ENCODE measurements at places on chromosomes 2 and 18.

GRCh38 chr2:18988631-18989232 is 369.7 kb downstream of the OSR1 start:
- no peak for DNase-seq

DNA sequence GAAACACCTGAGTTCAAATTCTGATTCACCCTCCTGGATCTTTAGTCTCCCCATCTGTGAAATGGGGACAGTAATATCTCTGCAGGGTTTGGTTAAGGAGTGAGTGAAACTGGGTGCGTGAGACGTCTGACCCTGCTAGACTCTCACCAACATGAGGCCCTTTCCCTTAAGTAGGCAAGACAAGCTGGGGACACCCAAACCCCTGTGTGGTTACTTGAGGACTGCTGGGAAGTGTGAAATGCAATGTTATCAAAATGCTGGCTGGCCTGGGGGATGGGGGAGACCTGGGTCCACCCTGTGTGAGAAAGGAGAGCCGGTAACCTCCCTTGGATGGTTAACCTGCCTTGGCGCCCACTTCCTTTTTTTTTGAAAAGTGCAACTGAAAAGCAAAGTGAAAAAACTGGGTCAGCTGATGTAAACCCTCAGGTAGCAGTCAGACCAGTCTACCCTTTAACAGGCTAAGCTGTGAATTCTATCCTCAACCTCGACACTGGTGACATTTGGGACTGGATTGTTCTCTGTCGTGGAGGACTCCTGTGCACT is 82.3 kb downstream of the INPP5D start:
- no peak for DNase-seq

DNA sequence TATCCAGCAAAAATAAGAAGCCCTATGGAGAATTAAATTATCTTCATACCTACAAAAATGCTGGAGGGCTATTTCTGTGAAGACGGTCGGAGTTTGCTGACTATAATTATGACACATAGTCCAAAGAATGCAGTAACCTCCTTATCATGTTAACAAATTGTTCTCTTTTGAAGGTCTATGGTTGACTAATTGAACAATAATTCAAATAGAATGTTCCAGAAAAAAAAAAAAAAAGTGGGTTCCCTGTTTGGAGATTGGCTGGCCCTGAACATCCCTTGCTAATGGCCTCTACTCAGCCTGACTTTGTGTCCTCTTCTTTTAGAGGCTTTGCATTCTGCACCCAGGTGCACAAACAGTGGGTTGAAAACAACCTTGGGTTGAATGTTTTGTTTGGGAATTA is 82.8 kb upstream of the CCBE1 start:
- DNase-seq, result no peak

DNA sequence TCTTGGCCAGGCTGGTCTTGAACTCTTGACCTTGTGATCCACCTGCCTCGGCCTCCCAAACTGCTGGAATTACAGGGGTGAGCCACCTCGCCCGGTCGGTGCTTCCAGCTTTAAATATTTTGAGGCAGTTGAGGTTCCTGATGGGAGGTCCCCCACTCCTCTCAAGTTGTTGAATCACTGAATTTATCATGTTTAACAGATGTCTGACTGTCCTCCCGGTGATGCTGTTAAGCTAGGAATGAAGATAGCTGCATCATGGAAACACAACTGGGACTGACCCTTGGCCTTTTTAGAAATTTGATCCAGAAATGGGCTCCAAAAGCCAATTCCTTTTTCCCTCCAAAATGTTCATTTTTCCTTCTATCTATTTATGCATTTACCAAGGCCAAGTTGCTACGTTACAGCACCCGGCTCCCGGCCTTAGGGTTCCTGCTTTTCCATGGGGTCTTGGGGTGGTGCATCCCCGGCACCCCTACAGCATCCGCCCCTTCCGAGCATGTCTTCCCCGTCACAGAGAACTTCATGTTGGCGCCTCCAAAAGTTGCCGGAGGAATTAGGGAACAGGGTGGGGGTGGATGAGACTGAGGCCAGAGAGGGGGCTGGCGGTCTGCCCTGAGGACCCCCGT is 43.9 kb downstream of the PAX8 start:
- DNase-seq, result peak; percentile 47

DNA sequence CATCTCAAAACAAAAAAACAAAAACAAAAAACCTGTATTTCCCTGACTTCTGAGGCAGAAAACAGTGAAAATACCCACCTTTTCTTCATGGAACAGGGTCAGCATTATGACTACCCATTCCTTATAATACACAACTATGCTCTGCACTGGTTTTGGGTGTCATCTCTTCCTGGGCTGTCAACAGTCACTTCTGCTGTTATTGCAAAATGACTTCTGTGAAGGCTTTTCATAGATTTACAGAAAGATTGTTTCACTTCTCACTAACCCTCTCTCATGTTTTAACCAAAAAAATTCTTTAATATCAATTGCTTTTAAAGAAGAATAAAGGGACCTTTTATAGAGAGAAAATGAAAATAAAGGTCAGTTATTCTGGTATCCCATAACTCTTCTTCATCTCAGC is 26.5 kb upstream of the PIK3C3 start:
- DNase-seq, result no peak

- DNase-seq, result no peak
These were observed 50.1 kb downstream of the PPM1B start for GRCh38 chr2:44218771-44219170.

GRCh38 chr2:202408546-202409140 is 32.5 kb downstream of the BMPR2 start:
- DNase-seq, result no peak

GRCh38 chr2:481388-481787 is 193.5 kb upstream of the ALKAL2 start:
- no peak for DNase-seq

DNA sequence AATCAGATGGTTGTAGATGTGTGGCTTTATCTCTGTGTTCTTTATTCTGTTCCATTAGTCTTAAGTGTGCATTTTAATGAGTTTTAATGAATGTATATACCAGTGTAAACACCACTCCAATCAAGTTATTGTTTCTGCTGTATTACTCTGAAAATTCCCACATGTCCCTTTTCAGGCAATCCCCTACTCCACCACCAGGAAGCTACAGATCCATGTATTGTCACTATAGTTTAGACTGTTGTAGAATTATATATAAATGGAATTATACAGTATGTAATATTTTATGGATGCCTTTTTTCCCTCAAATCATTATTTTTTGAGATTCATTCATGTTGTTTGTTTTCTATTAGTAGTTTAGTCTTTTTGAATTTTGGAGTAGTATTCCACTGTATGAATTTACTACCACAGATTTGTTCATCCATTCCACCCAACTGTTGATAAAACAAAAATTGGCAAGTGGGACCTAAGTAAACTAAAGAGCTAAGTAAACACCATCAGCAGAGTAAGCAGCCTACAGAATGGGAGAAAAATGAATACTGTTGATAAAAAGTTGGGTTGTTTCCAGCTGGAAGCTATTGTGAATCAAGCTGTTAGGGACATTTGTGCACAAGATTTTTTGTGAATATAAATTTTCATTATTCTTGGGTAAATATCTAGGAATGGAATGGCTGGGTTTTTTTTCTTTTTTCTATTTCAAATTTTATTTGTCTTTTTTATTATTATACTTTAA is 262.0 kb downstream of the CAMKMT start:
- DNase-seq, result no peak

- no peak for DNase-seq
These were observed 426.7 kb upstream of the MYT1L start for GRCh38 chr2:2757764-2758163.

DNA sequence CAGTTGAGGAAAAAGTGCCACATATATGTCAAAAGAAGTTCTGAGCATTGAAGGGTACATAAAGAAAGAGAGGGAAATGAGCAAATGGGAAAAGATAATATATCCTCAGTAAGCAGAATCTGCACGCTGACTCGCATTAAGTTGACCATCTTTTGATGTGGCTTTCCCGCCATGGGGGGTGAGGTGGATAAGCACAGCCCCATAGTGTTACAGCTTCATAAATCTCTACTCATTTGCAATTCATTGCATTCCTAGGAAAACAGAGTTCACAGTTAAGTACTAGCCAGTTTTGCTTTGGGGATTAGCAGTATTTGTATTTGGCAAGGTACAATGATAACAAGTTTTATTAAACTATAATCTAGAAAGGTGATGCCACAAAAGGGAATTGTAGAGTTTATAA is 814.2 kb downstream of the LRP1B start:
- DNase-seq, result no peak

DNA sequence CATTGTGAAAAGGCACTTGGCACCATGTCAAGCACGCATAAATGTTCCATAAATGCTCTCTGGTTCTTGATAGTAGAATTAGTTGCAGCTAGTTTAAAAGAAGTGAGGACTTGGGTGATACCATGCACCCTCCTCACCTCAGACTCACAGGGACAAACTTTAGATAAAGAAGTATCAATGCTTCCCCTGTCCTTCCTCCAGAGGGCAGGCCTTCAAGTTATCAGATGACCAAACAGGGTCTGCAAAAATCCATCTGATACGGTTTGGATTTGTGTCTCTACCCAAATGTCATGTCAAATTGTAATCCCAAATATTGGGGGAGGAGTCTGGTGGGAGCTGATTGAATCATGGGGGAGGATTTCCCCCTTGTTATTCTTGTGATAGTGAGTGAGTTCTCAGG is 54.1 kb downstream of the C1QL2 start:
- DNase-seq, result no peak

DNA sequence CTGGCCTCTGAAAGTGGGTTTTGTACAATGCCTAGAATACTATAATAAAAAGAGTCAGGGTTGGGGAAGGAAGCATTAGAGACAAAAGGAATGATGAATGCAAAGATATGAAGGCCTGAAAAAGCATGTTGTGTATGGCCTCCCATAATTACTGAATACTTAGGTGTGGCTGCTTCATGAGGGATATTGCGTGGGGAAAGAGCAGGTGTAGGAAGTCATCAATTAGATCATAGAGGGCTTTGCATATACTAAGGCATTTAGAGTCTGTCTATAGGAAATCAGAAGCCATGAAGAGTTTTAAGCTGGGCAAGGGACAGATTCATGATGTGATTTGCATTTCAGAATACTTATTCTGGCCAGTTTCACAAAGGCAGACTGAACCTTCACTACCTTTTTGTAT is 48.2 kb downstream of the NCOA1 start:
- no peak for DNase-seq

DNA sequence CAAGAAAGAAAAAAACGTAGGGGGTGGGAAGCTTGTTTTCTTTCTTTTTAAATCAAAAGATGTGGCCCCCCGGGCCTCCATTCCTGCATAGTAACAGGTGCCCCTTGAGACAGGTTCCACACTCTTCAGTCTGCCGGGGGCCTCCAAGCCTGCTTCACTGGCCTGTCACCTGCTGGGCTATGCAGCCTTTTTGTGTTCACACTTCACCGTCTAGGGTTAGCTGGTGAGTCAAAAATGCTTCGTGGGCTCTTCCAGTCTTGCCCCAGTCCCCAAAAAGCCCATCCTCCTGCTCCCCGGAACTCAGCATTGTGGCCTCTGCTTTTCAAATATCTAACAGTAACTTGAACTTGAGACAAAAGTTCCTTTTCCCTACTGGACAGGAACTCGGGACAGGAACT is 67.9 kb downstream of the POLR1A start:
- no peak for DNase-seq

GRCh38 chr18:77369644-77370043 is 120.0 kb downstream of the GALR1 start:
- no peak for DNase-seq

Measured in Kasumi-1 (cell line).